ENCODE measurements at places on chromosomes 1 and 21.

- no peak for DNase-seq
Observed at GRCh38 chr1:201020040-201020591, 3.4 kb downstream of the KIF21B start.

DNA sequence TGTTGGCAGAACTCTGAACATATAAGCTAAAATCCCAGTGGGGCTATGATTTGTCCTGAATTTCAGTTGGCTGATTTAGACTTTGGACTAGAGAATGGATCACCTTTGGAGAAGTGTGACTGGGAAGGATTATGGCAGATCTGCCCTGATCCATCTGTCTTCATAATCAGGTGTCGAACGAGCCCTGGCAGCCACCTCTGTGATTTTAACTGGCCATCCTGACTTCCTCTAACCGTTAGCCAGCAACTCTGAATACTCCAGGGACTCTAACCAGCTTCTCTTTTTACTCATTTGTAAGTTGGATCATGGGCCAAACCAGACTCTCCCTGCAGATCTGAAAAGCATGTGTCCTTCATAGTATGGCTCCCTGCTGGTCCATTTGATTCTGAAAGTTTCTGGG lies 32.0 kb downstream of the ACTN2 start:
- no peak for DNase-seq

DNA sequence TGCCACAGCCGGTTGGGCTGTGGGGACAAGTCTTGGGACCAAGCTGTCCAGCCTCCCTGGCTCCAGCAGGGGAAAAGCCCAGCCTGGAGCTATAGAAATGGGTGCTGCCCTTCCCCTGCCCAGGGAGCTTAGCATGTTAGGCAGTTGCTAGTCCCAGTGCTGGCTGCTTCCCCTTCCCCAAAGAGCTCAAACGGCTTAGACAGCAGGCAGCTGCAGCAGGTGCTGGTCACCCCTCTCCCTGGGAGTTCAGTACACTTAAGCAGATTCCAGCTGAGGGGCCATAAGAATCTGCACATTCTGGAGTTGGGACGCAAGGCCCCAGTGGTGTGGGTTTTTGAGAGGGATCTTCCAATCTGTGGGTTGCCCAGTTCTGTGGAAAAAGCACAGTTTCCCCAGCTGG lies 11.1 kb upstream of the REG4 start:
- no peak for DNase-seq

GRCh38 chr1:238639861-238640260 lies 746.5 kb upstream of the CHRM3 start:
- no peak for DNase-seq

DNA sequence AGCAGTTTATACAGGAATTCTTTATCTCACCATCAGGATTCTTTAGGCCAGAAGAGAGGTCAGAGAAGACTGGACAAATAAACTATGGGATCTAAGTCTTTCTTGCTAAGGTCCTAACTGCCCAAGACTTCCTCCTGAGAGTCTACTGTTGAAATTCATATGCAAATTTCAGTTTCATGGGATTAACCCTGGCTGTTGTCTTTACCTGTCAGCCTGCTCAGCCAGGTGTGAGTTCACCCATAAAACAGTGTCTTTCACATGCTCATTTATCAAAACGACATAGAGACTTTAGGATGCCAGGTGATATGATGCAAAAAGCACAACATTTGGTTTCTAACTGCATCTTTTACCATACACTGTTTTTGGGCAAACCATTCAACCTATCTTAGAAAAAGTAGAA lies 211.0 kb downstream of the PDE4B start:
- DNase-seq, result no peak

GRCh38 chr1:33338440-33339211 lies 17.7 kb upstream of the A3GALT2 start:
- DNase-seq, result no peak

DNA sequence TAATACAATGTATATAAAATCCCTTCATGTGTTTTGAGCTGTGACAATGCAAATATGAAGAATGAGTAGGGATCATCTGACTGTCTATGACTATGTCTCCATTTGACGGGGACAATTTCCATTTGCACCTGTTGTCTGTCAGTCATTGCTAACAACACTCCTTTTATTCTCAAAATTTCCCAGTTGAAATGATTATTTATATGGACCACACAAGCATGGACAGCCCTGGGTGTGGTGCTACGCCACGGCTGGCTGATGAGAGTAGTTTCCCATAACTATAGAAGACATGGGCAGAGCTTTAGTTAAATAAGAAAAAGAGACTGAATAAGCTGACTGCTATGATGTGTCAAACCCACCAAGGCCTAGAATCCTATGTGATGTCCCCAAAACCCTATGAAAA lies 135.8 kb downstream of the MAP3K21 start:
- no peak for DNase-seq

DNA sequence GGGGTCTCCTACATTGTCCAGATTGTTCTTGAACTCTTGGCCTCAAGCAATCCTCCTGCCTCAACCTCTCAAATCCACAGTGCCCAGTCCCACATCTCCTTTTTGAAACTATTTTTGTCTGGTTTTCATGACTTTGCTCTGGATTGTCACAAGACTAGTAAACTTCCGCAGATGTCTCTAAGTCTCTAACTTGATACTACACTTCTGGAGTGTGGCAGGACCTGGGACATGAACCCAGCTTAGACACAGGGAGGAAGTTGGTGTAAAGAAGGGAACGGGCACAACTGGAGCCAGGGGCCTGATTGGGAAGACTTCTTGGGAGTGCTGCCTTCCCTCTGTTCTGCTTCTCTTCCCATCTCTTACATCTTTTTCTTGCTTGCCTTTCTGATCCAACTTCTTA lies 16.2 kb upstream of the DISC1 start:
- no peak for DNase-seq

DNA sequence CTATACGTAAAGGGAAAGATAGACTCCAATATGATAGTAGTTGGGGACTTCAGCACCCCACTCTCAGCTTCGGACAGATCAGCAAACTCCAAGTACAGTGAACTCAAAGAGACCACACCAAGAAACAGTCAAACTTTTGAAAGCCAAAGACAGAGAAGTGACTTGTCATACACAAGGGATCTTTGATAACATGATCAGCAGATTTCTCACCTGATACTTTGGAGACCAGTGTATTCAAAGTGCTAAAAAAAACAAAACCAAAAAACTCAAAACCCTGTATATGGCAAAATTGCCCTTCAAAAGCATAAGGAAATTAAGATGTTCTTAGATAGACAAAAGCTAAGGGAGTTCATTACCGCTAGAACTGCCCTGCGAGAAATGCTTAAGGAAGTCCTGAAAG lies 9.4 kb downstream of the IFNAR1 start:
- DNase-seq, result no peak

GRCh38 chr1:46595127-46595526 lies 8.9 kb downstream of the MKNK1 start:
- DNase-seq, result no peak

- no peak for DNase-seq
Observed at GRCh38 chr1:24317956-24318614, 1.1 kb upstream of the GRHL3 start.

DNA sequence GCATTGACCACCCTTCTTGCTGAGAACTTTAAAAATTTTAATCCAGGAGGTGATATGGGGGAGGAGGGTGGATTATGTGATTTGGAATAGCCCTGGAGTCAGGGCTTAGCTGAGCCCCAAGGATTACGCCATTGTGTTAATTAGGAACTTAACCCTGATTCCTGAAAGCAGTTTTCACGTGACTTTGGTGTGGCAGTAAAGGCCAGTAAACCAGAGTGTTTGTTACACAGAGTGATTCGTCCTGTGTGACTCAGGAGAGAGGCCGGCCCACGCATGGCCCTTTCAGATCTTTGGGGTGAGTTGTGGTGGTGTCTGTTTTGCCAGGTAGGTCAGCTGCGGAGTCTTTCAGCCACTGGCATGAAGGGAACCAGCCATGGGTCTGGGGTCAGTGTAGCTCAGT lies 107.6 kb downstream of the NOS1AP start:
- no peak for DNase-seq

GRCh38 chr21:46384556-46384955 lies 60.6 kb downstream of the PCNT start:
- DNase-seq, result no peak

- DNase-seq, result no peak
Observed at GRCh38 chr1:7501084-7501491, 270.0 kb upstream of the VAMP3 start.

DNA sequence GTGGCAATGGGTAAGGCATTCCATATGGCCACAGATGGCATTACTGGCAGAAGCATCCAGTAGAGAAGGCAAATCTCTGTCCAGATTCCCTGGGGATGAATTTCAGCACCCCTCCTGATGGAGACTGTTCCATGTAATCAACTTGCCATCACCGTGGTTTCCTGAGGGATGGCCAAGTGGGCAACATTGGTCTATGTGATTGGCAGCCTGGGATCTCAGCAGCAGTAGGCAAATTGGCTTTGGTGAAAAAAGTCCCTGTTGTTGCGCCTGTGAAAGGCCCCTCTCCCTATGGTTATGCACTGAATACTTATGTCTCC lies 19.3 kb downstream of the DMRTB1 start:
- no peak for DNase-seq

DNA sequence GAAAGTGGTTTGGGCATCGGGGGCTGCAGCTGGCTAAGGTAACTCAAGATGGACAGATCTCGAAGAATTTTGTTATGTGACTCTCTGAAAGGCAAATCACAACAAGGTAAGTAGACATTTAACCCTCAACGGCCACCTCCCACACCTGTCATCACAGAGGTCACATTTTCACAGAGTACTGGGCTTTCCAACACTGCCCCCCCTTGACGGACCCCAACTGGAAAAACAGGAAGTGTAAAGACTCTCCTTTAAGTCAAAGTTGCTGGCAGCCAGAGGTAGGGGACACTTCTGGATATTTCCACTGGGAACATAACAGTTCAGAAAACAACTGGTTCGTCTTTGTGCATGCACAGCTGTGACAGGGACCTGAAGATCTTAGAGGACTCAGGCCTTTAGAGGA lies 22.3 kb downstream of the NOL9 start:
- DNase-seq, result no peak

- no peak for DNase-seq
Observed at GRCh38 chr21:44088401-44088780, 18.8 kb upstream of the PWP2 start.

DNA sequence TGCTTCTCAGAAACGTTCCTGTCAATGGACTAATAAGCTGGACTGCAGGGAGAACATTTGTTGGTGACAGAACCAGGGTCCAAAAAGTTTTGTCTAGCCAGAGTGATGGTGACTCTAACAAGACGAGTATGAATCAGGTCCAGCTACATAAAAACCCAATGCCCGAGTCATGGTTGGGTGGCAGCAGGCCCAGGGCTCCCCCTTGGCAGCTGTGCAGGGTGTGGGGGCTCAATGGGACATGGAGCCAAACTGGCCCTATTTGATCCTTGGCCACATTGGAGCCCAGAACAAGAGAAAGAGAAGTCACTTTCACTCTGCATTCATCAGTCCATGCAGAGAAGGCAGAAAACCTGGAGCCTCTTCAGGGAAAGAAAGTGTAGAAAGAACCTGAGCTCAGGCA lies 37.9 kb upstream of the TENT5C start:
- DNase-seq, result no peak

GRCh38 chr1:21647431-21648351 lies 21.5 kb downstream of the RAP1GAP start:
- no peak for DNase-seq

GRCh38 chr1:168420177-168420576 lies 123.6 kb downstream of the XCL2 start:
- DNase-seq, result no peak

DNA sequence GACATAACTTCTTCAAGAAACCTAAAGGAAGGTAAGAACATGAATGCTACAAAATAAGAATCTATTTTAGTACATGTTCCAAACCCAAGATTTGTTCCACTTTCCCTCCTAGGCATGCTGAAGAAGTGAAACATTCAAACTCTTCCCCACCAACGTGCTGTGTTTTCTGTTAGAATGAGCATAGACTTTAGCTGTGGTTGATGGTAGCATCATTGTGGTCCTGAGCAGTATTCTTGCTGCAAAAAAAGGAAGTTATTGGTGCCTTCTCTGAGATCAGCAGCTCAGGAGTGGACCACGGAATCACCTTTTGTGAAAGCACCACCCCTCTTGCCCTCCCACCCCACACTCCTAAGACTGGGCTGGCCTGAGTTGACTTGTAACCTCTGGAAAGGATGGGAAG lies 100.4 kb upstream of the POGK start:
- DNase-seq, result no peak

DNA sequence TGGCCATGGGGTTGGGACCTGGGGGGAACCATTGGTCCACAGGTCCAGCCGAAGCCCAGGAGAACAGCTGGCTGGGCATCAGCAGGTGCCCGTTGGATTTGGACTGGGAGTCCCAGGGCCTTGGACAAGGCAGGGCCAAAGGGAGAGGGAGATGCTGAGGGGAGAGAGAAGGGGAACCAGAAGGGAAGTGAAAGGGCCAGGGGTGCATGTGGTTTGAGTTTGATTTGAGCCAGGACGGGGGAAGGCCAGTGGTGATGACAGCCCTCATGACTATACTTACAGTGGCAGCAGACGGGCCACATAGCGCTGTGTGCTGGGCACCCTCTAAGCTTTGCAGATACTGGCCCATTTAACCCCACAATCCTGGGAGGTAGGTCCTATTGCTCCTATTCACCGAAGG lies 18.8 kb downstream of the AGRN start:
- no peak for DNase-seq

DNA sequence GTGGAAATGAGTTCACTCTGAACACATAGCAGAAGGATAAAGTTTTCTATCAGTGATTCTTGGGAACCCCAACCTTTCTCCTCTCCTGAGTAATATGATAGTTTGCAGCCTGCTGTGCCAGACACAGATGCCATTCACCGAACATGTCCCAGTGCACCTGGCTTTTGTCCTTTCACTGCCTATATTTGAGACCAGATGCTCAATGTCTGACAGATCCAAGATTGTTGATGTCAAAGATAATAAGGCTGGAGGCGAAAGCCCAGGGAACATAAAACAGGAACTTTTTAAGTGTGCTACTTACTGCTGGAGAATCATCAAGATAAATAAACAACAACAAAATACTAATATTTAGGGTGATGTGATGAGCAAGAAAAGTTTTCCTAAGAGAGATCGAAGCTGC lies 139.3 kb downstream of the TIAM1 start:
- no peak for DNase-seq

DNA sequence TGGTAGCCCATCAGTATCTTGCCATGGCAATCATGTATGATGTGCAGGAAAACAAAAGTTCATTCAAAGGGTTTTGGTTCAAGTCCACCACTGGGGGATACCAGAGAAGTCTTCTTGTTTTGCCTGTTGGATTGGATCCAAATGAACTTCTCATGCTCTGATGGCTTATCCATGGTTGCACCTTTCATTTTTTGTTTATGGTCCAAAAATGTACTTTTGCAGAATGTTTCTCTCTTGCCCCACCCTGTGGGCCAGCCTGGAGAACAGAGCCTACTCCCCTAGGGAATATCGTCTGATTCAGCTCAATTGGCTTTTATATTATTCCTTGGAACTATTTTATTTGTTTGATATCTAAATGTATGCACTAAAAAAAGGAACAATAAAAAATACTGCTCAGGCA lies 20.1 kb upstream of the CLCA1 start:
- DNase-seq, result no peak

DNA sequence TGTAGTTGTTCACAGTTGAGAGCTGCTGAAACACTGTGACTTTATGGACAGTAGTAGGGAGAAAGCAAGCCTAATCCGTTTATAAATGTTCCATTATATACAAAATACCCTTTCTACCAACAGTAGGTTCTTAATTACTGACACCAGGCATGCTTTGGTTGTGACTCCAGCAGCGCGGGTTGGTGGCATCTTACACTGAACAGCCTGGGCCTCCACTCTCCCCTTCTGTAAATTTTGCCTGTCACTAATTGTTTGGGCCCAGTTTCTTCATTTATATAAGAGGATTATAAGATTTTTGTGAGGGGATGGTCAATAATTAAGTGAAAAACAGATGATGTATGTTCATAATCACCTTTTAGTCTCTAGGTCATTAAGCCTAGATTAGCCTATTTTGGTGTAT lies 58.2 kb downstream of the ITSN1 start:
- DNase-seq, result no peak
